ENCODE measurements at places on chromosomes 2 and 18.

DNA sequence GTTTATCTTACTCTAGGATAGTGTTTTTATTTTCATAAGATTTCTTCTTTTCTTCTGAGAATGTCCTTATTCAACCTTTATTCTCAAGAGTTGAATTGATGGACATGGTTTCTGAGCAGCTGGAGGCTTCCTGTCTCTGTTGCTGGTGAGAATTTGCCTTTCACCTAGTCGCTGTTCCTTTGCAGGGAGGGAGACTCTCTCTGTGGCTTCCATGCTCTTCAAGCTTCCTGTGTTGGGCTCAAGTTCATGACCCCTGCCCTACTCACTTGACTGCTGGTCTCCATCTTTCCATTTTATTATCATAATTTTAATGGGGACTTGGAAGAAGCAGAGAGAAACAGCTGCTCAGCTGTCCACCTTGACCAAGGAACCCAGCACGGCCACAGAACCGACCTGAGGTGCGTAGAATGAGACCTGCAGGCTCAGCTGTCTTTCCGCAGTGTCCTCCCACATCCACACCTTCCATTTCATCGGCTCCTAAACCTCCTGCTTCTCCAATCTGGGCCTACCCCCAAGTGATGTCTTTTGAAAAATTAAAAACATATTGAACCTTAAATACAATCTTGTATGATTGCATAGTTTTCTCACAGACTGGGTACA lies 24.2 kb downstream of the TMEM18 start:
- DNase-seq: peak; percentile 4

DNA sequence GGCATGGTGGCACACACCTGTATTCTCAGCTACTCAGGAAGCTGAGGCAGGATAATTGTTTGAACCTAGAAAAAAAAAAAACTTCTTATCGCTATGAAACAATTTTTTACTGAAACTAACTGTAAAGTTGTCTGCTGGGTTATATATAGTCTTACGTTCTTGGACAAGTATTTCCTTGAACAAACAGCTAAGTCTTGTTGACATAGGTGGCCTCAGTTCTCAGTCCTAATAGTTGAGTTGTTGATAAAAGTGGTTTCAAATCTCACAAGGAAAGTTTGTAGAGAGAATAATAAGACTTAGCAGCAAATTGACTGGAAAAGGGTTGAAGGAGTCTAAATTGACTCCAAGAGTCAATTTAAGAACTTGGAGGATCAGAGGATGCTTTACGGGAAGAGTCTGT lies 166.5 kb upstream of the KCNJ3 start:
- DNase-seq: no peak

DNA sequence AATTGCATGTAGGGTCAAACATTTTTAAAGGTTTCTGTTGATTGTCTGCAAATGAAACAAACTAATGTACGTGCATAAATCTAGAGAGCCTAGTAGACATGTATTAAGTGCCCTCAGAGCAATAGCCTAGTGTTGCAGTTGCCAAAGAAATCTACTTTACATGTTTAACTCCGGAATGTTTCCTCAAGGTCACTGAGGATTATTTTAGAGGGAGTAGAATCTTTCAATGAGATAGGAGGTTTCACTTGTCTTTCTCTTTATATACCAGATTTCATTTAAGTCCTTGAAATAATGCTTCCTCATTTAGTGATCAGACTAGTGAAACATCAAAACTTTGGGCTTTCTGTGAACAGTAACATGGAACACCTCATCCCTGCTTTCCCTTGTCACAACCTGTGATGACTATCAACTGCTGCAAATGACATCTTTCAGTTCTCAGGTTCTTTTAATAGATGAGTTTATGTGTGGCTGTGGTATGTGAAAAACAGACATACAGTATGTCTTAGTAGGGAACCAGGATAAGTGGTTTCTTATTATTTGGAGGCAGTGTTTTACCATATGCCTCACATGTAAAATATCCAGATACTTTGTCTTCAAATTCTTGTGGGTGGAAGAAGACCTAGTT lies 5.5 kb downstream of the UBE2E3 start:
- DNase-seq: no peak

DNA sequence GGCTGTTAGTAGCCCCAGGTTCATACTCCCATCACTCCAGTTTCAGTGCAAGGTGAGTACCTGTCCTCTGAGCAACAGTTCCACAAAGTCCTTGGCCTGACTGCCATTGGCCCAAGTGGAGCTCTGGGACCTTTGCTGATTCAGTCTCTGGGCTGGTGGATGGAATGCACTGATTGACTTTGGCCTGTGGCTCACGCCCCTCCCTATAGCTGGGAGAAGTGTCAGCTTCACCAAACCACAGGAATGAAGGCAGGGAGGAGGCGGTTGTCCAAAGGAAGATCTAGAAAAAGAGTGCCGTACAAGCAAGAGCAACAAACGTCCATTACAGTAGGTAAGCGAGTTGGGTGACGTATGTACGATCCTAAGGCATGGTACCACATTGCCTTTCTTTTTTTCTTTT lies 34.0 kb downstream of the QPCT start:
- DNase-seq: no peak

DNA sequence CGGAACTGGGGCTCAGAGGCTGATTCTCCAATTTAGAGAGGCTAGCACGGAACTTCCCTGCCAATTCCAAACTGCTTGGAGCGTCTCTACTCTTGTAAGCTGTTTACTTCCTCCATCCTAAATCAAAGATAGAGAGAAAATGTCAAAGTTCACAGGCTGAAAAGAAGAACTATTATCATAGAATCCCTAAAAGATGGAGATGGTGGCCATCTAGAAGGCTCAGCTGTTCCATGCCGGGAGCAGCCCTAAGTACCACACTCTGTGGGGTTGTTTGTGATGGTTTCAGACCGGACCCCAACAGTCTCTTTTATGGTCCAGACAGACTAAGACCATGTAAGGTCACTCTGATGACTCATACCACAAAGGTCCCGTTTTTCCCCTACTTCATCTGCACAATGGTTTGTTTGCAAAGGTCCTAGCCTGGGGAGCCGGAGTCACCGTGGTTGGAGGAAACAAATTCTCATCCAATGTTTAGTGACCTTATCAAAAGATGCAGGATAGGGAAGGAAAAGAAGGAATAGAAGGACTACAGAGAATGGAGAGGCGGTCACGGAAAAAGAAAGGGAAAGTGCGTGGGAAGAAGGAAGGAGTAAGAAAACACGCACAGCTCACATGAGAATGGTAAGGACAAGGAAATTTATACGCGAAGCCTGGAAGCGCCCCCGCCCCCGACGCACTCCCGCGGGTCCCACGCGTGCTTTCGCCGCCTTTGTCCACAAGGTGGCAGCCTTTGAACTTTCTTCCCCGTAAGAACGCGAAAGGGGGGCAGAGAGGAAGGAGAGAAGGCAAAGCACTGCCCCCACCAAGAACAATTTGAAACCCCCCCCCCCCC lies 453 bp upstream of the ANTXR1 start:
- DNase-seq: peak; percentile 44

GRCh38 chr2:171490577-171490976 lies 31.7 kb upstream of the CYBRD1 start:
- no peak for DNase-seq

GRCh38 chr18:54830866-54831265 lies 2.6 kb downstream of the RAB27B start:
- no peak for DNase-seq

- peak; percentile 24 for DNase-seq
These were observed 78.3 kb upstream of the PAX8 start for GRCh38 chr2:113357071-113357470.

DNA sequence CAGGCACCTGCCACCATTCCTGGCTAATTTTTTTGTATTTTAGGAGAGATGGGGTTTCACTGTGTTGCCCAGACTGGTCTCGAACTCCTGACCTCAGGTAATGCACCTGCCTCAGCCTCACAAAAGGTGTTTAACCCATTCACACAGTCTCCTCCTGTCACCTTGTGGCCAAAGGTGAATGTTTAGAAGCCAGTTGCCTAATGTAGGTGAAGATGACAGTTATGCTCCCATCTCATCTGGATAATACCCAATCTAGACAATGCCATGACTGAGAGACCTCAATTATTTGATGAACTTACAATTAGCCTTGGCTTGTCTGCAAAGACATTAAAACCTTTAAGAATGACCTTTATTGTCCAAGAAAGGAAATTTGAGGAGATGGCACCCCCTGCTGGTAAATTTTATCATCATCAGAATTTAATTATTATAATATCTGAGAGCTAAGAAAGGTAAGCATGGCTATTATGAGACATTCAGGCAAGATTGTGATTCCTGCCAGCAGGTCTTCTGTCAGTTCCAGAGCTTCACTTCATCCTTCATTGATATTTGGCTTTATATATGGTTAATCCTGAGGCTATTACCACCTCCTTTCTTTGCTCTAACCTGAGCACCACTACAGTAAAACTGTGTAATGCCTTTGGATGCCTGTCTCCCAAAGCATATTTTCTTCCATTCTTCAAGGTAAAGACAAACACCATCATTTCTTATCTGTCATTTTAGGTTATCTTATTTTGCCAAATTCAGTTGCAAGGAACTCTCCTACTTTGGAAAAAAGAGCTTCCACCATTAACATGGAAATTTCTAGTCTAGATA lies 117.6 kb downstream of the FAM124B start:
- no peak for DNase-seq

GRCh38 chr2:108460345-108461037 lies 11.5 kb downstream of the GCC2 start:
- DNase-seq: no peak

GRCh38 chr18:22020127-22020866 lies 149.1 kb upstream of the GATA6 start:
- DNase-seq: no peak

GRCh38 chr2:63692002-63692606 lies 103.3 kb downstream of the MDH1 start:
- DNase-seq: no peak

DNA sequence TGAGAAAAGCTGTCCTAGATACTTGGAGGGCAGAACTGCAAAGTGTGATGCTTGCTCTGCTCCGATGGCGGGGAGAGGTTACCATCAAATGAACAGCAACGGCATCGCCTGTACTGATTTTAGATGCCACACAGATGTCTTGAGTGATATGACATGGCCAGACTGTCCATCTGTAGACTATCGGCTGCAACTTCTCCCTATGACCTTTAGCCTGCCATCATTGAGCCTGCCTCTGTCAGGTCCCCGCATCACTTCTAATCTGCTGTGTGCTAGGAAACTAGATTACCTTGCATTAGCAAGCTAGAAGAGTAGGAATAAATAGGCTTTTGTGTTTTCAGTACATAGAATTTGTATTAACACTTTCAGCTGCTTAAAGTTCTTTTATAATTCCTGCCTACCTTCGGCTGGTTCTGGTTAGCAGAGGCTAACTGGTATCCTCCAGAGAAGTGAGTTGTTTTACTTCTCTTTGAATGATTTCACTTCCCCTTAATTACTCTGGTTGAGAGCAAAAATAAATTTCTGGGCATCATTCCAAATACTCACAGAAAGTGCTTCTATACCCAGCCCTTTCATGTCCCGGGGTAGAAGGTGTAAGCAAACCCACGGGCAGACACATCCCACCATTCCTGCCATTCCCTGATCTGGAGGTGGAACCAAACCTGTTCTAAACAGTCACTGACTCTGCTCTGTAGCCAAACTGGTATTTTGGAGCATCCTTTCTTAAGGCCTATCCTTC lies 24.0 kb downstream of the GAREM2 start:
- no peak for DNase-seq

DNA sequence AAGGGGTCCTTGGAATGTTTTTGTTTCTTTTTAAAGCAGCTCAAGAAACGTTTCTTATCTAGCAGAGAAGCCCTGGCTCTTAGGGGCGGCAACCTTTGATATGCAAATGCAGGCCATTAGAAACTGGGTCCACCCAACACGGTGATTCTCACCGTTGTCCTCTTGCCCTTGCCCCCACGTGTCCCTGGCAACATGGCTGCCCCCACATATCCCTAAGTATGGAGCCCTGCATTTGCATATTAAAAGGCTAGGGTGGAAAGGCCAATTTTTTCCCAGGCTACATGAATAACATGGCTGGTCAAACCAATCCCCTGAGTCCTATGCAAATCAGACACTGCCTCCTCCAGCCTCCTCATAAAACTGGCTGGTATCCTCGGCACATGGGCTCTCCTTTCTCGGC lies 230.1 kb upstream of the SPOPL start:
- no peak for DNase-seq

DNA sequence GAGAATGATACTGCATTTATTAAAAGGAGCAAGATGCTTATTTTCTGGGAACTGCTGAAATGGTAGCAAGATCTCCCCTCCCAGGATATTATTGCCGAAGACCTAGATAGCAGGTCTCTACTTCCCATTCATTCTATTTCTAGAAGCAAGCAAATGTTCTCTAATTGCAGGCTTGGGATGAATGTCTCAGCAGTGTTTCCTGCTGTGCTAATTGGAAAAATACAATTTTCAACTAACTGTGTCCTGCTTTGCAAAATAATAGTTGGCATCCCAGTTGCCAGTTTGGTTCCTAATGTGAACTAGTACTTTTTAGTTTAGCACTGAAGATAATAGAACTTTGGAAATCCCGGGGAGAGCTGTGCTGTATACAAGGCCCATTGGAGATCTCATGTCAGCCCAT lies 26.1 kb downstream of the SLC20A1 start:
- no peak for DNase-seq

DNA sequence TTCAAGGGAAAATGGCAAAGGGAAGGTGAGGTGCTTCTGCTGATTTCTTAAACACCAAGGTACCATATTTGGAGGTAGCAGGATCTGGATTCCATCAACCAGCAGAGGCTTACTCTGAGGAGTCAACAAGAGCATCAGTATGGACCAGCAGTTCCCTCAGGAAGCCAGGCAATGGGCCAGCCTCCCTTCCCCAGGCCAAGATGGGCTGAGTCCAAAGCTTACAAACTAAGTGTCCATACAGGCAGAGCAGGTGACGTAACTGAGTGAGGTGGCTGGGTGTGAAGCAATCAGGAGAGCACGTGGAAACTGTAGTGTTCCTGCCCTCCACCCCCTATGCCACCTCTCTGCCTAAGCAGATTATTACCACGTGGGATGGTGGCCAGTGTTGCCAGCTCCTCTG lies 134.2 kb upstream of the HNRNPA3 start:
- no peak for DNase-seq

Measured in activated CD4-positive, alpha-beta memory T cell treated with anti-CD3 and anti-CD28 coated beads for 36 hours (primary cell).